Left colon (tissue), 2 donors: ENCODE measurements at places on chromosomes 13 and 19.

- no peak for DNase-seq
These were observed 5.4 kb upstream of the NLRP7 start for GRCh38 chr19:54952591-54953344.

- peak; percentile 40 for DNase-seq
These were observed 54.3 kb downstream of the GATAD2A start for GRCh38 chr19:19459707-19460251.

DNA sequence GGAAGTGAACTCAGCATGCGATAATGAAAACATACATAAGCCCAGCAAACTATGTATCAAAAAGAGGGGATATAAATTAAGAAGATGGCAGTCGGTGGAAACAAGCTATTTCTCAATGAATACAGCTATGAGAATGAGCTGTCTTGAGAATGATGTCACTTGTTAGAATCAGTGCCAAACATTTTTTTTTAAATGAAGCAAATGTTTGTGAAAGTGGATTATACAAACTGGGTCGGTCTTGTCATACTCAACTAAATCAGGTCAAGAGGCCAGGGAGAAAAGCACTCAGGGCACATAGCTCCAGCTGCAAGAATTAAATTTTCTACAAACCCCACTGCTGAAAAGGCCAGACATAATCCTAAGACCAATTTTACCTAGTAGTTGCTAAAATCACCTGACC is 1048.4 kb downstream of the SLITRK1 start:
- DNase-seq: no peak

DNA sequence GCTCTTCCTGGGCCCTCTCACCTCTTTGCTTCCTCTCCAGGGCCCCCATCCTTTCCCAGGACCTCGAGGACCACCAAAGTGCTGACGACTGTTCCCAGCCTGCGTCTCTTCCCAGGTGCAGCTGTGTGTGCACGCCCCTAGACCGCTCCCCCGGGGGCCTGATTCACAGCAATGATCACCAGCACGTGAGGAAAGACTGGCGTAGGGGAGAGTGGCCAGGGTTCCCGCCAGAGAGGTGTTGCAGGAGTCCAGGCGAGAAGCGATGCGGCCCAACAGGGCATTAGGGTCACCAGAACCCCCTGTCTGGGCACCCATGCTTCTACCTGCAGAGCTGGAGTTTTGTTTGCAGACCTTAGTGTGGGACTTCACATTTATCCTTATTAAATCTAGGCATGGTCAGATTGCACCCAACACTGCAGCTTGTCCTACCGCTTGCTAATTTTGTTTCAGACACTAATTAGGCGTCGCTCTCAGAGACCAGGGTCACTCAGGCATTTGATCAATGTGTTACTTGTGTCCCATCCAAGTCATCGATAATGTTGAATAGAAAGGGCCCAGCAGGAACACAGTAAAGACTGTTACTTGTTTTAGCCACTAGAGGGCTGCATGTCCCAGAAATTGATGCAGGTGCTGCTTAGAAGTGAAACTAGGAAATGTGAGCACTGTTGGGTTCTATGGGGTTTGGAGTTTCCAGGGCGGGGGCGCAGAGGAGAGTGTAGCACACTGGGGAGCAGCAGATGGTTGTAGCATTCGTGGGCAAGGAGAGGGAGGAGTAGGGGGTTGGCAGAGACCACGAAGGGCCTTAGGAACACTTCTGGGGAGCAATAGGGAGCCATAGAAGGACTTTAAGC is 53.2 kb downstream of the CDADC1 start:
- DNase-seq: peak; percentile 58

DNA sequence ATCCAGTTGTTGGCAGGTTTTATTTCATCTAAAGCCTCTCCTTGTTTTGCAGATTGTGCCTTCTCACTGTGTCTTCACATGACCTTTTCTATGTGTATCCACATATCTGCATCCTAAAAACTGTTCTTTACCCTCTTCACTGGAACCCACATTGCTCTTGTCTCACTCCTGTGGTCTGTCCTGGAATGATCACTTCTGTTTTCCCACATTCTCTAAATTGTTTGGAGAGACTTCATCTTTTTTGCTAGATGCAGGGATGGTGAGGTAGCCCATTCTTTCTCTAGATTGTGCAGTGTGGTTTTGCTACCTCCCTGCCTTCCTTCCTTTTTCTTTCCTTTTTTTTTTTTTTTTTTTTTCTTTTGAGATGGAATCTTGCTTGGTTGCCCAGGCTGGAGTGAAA is 608.6 kb upstream of the MIR17HG start:
- DNase-seq: no peak

GRCh38 chr13:43307921-43308433 is 284.6 kb downstream of the DNAJC15 start:
- peak; percentile 73 for DNase-seq

DNA sequence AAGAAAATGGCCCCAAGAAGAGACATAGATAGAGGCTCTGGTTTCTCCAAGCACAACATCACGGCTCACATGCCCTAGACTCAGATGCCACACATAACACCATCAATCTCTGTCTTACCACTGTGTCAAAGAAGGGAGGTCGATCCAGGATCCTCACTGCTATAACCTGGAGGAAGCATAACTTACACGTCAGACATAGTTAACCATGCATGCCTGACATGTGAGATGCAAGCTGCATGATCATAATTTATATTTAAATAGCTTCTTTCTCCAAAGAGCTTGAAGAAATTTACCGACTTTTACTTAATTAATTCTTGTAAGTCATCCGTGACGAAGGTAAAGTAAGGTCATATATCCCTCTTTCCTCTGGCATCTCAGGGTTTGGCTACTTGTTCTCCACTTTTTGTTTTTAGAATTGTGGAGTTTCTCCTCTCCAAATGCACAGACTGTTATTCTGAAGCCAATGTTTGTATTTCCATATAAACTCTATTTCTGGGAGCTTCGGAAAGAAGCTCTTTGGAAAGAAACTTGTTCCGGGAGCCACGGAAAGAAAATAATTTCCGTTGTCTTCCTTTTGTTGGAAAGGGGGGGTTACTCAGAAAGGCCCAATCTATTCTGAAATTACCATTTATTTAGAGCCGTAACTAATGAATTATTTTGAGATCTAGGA is 205.6 kb downstream of the LHFPL6 start:
- DNase-seq: no peak

DNA sequence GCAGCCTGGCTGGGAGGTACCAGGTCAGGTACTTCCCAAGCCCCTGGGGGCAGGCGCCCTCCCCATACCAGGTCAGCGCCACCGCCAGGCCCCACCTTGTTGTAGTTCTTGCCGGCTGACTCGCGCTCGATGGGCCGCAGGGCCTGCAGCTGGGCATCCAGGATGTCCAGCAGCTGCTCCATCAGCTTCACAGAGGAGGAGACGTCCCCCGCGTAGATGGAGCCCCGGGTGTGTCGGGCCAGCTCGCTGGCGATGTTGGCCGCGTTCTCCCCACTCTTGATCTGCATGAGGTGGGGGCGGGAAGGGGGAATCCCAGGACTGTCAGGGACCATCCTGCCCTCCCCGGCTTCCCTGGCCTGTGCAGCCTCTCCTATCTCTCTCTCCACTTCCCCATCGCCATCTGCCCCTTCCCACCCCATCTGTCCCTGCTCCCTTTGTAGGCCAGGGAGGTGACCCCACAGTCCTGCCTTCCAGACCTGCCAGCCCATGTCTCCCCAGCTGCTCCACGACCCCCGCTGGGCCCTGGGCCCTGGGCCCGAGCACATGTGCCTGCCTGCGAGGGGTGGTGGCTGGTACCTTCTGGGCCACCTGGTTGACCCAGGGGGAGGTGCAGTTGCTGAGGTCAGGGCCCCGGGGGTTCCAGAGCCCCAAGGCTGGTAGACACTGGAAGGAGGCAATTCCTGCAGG is 23.8 kb upstream of the ASF1B start:
- DNase-seq: no peak

GRCh38 chr13:94712287-94712811 is at the start of gene SOX21:
Gene SOX21, minus strand, starts transcription at chr13:94712545. Its CDS starts 496 bp downstream, at chr13:94712049.
- no peak for DNase-seq

DNA sequence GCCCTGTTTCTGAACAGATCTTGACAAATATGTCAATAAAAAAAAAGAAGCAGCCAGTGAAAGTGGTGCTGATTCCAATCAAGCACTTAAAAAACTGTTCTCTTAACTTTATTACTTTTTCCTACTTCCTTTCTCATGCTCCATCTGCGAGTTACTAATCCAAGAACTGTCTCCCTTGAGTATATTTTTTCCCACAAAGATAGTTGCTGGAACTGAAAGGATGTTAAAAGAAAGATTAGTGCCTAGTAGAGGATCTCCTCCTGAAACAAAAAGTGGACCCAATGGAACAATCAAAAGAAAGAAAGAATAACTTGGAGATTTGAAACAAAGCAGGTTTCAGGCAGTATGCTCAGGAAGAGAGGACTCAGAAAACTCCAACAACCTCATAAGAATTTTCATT is 1034.8 kb downstream of the PCDH17 start:
- DNase-seq: no peak

GRCh38 chr19:6500837-6501739 is 1.0 kb downstream of the TUBB4A start:
- DNase-seq: no peak

DNA sequence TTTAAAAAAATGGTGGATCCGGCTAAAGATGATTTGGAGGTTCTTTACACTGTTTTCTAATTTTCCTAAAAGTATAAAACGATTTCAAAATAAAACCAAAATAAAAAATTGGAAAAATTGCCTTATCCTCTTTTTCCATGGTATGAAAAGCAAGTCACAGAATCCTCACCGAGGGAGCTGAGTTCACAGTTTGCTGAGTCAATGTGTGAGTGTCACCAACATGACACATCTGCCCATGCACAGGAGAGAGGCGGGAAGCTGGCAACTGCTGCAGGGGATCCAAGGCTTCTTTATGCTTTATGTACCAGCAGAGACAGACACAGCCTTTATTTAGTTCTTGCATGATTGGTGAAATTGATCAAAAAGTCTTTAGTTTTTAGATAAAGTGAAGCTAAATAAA is 157.8 kb downstream of the TNFSF13B start:
- no peak for DNase-seq

DNA sequence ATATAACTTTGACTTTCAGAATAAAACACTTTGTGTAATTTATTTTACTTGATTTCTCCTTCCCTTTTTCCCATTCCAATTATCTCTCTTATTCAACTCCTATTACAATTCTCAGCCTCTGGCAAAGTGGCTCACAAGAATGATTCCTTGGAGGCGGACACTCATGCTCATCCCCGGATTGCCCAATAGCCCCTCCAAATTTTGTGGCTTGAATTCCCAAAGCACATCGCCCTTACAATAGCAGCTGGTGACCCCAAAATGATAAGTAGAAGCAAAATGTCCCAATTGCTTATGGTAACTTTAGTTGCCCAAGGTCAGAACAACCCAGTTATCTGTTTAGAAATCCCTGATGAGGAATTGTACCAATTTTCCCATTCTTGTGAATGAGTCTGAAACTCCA is 1523.5 kb upstream of the PRR20A start:
- no peak for DNase-seq

GRCh38 chr13:27556109-27556508 is 64.2 kb downstream of the LNX2 start:
- DNase-seq: no peak

GRCh38 chr19:55585658-55586339 is 5.2 kb upstream of the ZNF579 start:
- DNase-seq: peak; percentile 72

- no peak for DNase-seq
These were observed 117.2 kb downstream of the ATP11A start for GRCh38 chr13:112806739-112807652.

GRCh38 chr19:47226426-47227351 is 4.3 kb downstream of the BBC3 start:
- DNase-seq: peak; percentile 97

DNA sequence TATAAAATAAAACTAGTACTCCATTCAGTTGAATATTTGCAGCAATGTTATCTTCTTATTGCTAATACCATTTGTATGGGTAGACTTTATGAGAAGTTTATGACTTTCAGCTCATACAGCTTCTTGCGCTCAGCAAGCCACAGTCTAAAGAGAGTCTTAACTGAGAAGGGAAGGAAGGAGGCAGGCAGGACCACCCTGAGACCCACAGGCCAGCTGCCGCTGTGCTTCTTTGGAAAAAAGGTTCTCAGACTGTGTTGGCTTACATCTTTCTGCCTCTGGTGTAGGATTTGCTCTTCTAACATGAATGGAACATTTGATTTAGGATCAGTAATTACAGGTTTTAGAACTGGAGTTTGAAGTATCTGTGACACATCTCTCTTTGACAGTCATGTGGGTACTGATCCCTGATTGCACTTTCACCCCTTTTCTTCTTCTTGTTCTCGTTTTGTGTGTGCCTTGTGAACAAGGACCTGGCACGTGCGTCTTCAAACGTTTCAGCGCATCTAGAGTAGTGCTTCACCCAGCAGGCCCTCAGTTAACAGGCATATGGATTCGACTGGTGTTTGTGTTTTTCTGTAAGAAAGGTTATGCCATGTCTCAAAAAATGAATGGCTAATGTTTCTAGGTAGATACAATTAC is 7.1 kb upstream of the GPR18 start:
- no peak for DNase-seq

DNA sequence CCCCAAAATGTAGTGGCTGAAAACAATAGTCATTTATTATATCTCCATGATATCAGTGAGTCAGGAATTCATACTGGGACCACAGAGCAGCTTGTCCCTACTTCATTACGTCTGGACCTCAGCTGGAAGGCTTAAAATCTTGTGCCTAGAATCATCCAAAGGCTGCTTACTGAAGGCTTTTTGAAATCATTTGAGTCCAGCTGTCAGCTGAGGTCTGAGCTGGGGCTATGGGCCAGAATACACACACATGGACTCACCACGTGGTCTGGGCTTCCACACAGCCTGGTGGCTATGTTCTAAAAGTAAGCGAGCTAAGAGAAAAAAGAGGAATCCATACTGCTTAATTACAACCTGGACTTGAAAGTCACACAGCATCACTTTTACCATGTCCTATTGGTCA is 209.2 kb downstream of the KCTD12 start:
- DNase-seq: no peak

DNA sequence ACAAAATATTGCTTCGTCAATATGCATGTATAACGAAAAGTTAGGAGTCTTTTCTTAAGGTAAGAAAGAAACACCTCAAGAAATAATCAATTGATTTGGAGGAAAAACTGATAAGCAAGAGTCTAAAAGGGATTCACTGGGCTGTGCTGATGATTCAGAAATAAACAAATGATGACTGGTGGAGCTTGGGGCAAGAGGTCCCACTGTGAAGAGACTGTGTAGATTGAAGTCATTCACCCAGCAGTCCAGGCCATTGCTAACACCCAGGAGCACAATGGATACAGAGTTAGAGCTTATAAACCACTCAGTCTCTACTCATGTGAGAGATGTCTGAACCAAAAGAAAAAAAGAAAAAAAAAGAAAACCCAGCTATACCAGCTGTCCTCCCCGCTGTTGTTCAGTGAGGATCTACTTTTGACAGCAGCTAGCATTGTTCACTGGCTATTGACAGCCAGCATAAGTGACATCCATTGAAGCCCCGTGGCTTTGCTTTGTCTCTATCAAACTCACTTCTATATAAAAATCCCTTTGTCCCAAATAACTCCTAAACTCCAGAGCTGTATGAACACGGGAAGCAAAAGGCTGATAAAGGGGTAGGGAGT is 255.5 kb downstream of the KCTD12 start:
- no peak for DNase-seq

DNA sequence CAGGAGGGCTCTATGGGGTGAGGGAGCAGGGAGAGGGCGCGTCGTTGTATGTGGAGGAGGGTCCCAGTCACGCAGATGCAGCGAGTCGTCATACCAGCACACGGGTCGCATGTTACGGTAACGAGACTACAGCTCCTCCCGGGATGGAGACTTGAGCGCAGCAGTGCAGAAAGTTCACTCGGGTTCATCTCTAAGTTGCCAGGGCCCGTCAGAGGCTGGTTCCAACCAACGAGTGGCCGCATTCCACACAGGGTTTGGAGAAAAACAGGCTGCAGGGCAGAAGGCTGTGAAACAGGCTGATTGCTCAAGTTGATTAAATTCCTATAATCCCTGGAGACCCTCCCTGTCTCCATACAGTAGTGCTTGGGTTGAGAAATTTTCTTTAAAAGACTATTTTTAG is 21.9 kb upstream of the TTYH1 start:
- no peak for DNase-seq
